Stimulated activated CD4-positive, alpha-beta T cell treated with anti-CD3 and anti-CD28 coated beads, Interleukin-15, amount 100 ng/mL, for 24 hours (primary cell): ENCODE measurements at places on chromosomes 1 and 21.

GRCh38 chr1:60153961-60154360 lies 80.4 kb upstream of the C1orf87 start:
- no peak for DNase-seq

- DNase-seq = peak; percentile 43
Measured at GRCh38 chr1:46302641-46303037, 777 bp downstream of the LRRC41 start.

GRCh38 chr1:172390683-172391551 lies 29.6 kb upstream of the C1orf105 start:
- DNase-seq = no peak

DNA sequence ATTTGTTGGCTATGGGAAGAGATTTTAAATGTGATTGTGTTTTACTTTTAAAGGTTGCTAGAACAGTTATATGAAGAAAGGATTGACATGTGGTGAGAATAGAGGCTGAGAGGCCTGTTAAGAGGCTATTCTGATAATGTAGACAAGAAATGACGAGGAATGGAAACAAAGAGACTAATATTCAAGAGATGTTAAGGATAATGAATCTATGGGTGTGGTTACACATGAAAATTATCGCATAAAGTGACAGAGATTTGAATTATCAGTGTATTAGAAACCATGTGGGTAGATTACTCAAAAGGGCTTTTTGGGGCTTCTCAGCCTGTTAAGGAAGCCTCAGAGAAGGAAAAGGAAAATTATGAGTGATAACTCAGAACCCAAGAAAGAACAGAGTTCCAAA lies 120.4 kb downstream of the MACF1 start:
- DNase-seq = no peak

- DNase-seq = no peak
Measured at GRCh38 chr1:104593413-104594187, 843.9 kb downstream of the AMY1C start.

DNA sequence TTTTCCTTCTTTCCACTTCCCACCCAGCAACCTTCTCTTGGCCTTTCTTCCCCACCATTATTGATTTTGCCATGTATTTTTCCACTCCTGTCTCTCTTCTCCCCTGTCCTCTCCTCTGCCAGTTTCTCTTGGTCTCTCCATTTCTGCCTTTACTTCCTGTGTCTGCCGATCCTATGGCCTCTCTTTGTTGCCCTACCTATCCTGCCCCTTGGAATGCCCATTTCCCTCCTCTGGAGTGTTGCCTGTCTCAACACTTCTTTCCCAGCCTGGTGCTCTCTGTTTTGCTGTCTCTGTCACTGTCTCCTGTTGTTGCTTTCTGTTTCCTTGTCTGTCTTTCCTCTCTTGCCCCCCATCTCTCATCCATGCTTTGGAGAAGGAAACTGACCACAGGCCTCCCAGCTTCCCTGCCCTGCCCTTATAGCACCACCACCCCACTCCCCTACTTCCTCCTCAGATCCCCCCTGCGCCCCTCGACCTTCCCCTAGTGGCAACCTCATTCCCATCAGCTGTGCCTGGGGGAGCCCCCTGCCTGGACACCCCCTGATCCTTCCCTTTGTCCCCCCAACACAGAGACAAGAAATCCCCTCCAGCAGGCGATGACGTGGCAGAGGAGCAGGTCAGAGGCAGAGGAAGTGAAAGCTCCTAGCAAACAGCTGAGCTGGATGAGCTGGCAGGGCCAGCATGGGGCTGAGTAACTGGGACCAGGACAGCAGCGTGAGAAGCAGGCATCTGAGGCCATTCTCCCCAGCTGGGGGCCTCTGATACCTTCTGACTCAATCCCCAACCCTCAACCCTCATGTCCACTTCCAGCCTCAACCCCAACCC lies 6.6 kb upstream of the ETV3L start:
- DNase-seq = peak; percentile 43

DNA sequence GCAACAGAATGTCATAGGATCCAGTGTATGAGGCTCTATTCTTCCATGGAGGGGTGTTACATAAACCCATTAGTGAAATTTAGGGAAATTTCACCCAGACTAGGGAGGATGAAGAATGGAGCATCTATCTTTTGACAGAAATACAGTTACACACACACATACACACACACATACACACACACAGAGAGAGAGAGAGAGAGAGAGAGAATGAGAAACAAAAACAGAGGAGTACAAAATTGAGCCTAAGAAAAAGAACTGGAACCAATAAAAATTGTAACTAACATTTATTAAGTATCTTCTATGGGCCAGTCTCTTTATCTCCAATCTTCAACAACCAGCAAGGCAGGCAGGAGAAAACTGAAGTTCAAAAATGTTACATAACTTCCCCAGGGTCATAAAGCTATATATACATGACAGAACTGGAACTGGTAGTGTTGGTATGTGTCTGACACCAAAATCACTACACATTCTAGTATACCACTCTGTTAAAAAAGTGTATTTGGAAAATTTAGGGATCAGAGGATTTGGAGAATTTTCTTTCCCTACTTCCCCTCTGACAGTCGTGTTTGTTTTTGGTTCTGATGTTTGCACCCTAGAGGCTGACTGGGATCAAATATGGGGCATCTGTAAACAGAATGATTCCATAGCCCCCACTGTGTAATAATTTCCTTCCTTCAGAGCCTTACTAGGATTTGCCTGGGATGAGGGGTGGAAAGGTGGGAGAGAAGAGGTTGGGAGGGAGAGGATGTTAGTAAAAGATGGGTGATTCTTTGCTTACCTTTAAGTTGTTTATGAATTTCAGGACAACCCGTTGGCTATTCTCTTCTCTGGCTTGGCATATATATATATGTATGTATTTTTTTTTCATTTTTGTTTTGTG lies 1.0 kb upstream of the ZFYVE9 start:
- no peak for DNase-seq

- no peak for DNase-seq
Measured at GRCh38 chr21:33126569-33126968, 56.6 kb downstream of the OLIG1 start.

DNA sequence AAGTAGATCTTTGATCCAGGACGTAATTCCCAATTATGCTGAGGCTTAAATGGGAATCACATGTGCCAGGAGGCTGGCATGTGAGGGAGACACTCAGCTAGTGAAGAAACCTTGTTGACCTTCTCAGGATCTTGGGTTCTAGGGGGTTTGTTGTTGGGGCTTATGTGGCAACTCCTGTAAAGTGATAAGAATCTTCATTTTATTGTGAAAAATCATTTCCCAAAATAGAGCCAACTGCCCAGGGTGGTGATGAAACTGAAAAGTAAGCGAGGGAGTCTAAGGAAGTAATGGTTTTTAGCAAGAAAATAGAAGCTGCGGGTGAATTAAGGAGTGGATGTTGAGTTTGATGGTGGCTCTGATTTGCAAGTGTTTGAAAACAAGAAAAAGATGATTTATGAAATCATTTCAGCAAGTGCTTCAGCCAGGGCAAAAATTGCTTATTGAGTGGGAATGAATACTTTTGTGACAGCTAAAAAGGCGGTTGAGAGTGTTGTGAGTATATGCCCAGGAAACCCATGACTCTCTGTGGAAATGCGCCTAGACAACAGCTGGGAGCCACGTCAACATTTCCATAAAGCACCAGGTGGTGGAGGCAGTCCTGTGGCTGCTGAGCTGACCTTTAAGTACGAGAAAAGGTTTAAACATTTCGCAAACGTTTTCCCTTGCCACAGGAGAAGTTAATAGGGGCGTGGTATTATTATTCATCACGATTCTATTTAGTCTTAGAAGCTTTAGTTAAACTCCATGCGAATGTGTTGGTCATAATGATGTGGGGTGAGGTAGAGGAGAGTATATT lies 102.7 kb downstream of the HMGB4 start:
- no peak for DNase-seq

GRCh38 chr1:31529999-31530684 lies 46.2 kb upstream of the TINAGL1 start:
- DNase-seq = no peak

DNA sequence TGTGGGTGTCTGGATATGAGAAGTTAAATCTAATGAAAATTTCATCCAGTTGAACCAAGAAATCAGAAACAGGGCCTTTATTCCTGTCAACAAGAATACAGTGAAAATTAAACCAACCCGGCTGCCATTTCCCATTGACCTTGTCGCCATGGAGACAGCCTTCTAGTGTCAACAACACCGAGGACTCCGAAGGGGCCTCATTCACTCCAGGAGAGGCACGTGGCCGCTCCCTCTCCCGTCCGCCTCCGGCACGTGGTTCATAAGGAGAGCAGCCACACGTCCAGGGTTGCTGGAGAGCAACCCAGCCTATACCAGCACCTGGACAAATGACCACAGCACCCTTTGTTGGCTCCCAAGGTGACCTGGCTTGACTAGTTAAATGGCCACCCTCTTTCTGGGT lies 120.3 kb upstream of the VAMP3 start:
- DNase-seq = no peak

DNA sequence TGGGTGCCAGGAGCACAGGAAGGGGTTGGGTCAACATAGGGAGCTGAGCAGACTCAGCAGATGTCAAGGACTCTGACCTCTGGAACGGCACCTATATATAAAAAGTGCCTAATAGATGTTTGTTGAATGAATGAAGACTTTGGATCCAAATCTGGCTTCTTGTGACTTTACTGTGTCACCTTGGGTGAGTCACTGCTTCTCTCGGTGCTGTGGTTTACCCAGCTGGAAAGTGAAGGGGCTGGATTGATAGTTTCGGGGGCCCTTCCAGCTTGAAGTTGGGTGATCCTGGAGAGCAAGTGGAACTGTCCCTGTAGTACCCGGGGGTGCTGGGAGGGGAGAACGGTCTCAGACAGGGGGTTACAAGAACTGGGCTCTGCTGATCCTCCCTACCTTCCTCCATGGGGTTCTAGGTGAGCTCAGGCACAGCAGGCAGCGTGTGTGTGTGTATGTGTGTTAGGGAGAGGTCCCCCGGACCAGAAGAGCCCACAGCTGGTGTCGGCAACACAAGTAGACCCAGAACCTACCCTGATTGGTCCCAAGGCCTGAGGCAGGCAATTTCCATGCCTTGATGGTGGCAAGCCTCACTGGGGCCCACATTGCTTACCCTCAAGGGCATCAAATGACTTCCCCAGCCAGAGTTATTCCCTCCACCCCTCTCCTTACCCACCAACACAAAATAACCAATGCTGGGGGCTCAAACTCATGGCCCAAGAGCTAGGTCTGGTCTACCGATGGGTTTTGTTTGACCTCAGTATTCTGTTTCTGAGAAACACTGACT lies 5.5 kb upstream of the PADI1 start:
- no peak for DNase-seq

- no peak for DNase-seq
Measured at GRCh38 chr1:185318431-185319138, 1.5 kb upstream of the IVNS1ABP start.

DNA sequence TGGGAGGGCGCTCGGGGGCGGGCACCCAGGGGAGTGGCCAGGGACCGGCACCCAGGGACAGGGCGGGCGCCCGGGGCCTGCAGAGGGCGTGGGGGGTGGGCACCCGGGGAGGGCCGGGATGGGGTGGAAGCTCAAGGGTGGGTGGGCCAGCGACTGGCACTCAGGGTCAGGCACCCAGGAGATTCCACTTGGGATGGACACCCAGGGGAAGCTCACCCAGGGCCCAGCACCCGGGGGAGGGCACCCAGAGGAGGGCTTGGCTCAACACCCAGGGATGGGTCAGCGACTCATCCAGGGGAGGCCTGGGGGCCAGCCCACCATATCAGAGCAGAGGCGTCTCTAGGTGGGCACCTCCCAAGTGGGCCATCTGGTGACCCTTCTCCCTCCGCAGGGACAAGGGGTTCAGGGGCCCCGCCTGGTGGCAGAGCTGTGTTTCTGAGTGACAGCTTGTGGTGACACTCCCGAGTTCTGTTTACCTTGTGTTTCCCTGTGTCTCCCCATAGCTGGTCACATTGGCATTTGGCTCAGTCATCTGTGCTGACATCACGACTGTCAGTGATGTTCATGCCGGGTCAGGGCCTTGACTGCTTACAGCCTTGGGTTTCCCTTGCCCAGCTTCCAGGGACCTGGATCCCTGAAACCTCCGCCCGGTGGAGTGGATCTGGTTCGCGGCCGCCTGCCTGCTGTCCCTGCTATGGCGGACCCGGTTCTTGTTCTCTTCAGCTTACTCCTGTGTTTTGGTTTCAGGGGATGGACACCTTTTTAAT lies 749 bp downstream of the IBA57 start:
- DNase-seq = peak; percentile 63

GRCh38 chr1:64163970-64164369 lies 39.5 kb upstream of the UBE2U start:
- DNase-seq = no peak

- DNase-seq = no peak
Measured at GRCh38 chr1:56052041-56052440, 527.3 kb downstream of the PLPP3 start.

GRCh38 chr1:228943436-228943835 lies 208.2 kb downstream of the RHOU start:
- DNase-seq = no peak

- no peak for DNase-seq
Measured at GRCh38 chr1:52424813-52425212, 20.4 kb downstream of the PRPF38A start.

GRCh38 chr1:59570524-59570923 lies 244.2 kb upstream of the HOOK1 start:
- peak; percentile 5 for DNase-seq

GRCh38 chr21:46191257-46191685 lies 7.0 kb upstream of the SPATC1L start:
- DNase-seq = no peak

DNA sequence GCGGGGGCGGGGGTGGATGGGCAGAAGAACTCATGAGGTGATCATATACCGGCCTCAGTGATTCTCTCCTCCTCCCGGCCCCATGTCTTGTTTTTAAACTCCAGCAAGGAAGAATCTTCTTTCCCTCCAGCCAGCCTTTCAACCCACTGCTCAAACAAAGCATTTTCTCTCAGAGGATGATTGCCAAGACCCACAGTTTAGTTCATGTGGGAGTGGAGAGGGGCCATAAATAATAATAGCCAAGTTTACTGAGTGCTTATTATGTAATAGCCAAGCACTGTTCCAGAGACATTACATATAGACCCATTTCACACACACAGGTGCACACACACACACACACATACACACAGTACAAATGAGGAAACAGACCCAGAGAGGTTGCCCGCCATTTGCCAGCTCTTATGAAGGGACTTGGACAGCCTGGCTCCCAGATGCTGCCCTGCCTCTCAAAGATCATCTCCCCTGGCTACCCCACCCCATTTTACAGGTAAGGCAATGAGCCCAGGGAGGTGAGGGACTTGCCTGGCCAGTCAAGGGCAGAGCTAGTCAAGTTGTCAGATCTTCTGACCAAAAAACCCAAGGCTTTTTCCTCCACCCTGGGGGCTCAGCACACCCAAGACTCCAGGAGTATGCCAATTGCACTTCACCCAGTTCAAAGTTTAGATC lies 18.0 kb upstream of the BCAR3 start:
- no peak for DNase-seq

- DNase-seq = no peak
Measured at GRCh38 chr1:156745881-156746280, 5.0 kb upstream of the MRPL24 start.

- DNase-seq = no peak
Measured at GRCh38 chr1:40122855-40123254, 25.8 kb upstream of the PPT1 start.

- no peak for DNase-seq
Measured at GRCh38 chr1:188433425-188433824, 1604.7 kb downstream of the PLA2G4A start.

GRCh38 chr1:50667272-50667671 lies 244.0 kb upstream of the DMRTA2 start:
- DNase-seq = no peak
